ENCODE measurements at places on chromosomes 6 and 20.
A peak's percentile ranks its signal among the peaks of the same experiment; 100 is the strongest.

- DNase-seq: peak; percentile 66
- H3K36me3 ChIP-seq: no peaks in the 10 kb centered on the region
- no peak overlapping the region for H3K4me3 ChIP-seq
- H3K4me1 ChIP-seq: no peaks in the 10 kb centered on the region
These were observed 62.9 kb downstream of the QRSL1 start for GRCh38 chr6:106692112-106692818.

DNA sequence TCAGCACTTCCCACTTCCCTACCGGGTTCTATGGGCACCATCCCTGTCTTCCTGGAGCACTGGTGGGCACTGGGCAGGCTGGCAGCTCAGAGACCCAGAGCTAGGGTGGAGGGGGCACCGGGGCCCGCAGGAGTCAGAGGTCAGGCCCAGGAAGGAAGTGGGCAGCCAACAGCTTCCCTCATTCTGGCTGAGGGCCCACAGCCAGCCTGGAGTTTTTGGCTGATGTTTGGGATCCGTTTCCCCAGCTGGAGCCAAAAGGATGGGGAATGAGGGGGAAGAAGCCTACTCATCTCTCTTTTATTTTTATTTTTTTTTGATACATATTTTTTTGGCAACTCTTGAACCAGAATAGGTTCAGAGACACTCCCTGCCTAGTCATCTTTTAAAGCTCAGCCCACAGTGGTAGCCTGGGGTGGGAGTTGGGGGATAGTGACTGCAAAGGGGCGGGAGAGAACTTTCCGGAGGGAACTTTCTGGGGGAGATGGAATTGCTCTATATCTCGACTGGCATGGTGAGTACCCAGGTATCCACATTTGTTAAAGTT lies 54.2 kb upstream of the MLN start:
- H3K27ac ChIP-seq: no peak overlapping the region
- no peaks in the 10 kb centered on the region for H3K4me1 ChIP-seq
- no peak for DNase-seq
- H3K4me3 ChIP-seq: no peak overlapping the region

- H3K4me3 ChIP-seq: no peak overlapping the region
- H3K36me3 ChIP-seq: no peaks in the 10 kb centered on the region
- H3K4me1 ChIP-seq: no peaks in the 10 kb centered on the region
- no peak for DNase-seq
- H3K27ac ChIP-seq: no peak overlapping the region
- H3K27me3 ChIP-seq: no peaks in the 10 kb centered on the region
These were observed 483.8 kb upstream of the CDH4 start for GRCh38 chr20:60768216-60768615.

- no peak overlapping the region for H3K4me3 ChIP-seq
- no peak overlapping the region for H3K27ac ChIP-seq
- H3K27me3 ChIP-seq: no peaks in the 10 kb centered on the region
These were observed 13.8 kb upstream of the RNF8 start for GRCh38 chr6:37339741-37340638.

GRCh38 chr6:3361312-3362037 lies 95.4 kb downstream of the SLC22A23 start:
- H3K36me3 ChIP-seq: no peaks in the 10 kb centered on the region
- H3K4me3 ChIP-seq: no peak overlapping the region
- H3K4me1 ChIP-seq: peaks cover 1% of the 10 kb centered on the region
- H3K27ac ChIP-seq: no peak overlapping the region
- no peak for DNase-seq
- no peaks in the 10 kb centered on the region for H3K27me3 ChIP-seq

DNA sequence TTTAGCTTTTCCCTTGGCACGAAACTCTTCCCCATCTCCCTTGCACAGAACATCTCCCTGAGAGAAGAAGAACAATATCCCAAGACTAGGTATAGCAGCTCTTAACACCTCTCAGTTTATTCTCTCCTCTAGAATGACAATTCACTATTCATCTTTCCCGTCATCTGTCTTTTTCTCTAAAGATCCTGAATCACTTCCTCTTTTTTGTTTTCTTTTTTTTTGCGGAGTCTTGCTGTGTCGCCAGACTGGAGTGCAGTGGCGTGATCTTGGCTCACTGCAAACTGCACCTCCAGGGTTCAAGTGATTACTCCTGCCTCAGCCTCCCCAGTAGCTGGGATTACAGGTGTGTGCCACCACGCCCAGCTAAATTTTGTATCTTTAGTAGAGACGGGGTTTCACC lies 574.4 kb upstream of the MAP3K7 start:
- H3K27me3 ChIP-seq: peaks cover 1% of the 10 kb centered on the region
- no peak overlapping the region for H3K27ac ChIP-seq

DNA sequence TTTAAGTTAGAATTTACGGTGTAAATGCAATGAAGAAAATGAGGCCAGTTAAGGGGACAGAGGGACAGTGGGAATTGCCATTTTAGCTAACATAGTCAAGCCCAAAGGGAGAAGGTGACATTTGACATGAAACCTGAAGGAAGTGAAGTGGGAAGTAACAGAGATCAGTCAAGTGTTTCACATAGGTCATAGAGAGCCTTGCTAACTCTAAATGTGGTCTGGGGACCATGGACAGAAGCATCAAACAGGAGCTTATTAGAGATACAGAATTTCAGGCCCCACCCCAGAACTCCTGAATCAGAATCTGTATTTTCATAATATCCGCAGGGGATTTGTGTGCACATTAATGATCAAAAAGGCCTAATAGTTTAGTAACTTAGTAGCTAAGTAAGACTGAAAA lies 393.7 kb downstream of the FRK start:
- H3K4me3 ChIP-seq: no peak overlapping the region
- no peaks in the 10 kb centered on the region for H3K4me1 ChIP-seq
- no peak for DNase-seq
- H3K27ac ChIP-seq: no peak overlapping the region

GRCh38 chr6:42960243-42961019 lies at the start of gene GNMT:
Gene GNMT (plus strand): TSS chr6:42960754. CDS start chr6:42960768, 14 bp downstream.
- H3K27ac ChIP-seq: no peak within 1 kb of the TSS
- H3K36me3 ChIP-seq: peaks cover 5% of the 10 kb centered on the region
- DNase-seq: no peak
- no peaks in the 10 kb centered on the region for H3K4me1 ChIP-seq
- H3K27me3 ChIP-seq: no peaks in the 10 kb centered on the region

DNA sequence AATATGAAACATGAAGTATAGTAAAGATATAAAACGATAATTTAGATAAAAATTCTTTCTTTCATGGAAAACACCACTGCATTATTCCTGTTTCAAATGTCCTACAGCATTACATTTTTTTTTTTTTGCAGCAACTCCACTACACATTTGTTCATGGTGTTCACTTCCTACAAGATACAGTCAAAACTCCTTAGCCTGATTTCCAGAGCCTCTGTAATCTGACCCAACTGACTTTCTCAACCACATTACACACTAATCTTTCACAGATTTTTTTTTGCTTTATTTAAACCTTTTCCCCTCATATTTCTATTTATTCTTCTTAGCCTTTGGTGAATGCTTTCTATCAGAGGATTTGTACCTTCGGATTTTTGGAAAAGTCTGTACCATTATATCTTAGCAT lies 176.5 kb upstream of the PDE7B start:
- no peaks in the 10 kb centered on the region for H3K27me3 ChIP-seq
- H3K4me3 ChIP-seq: no peak overlapping the region
- DNase-seq: no peak
- no peaks in the 10 kb centered on the region for H3K36me3 ChIP-seq
- no peak overlapping the region for H3K27ac ChIP-seq

DNA sequence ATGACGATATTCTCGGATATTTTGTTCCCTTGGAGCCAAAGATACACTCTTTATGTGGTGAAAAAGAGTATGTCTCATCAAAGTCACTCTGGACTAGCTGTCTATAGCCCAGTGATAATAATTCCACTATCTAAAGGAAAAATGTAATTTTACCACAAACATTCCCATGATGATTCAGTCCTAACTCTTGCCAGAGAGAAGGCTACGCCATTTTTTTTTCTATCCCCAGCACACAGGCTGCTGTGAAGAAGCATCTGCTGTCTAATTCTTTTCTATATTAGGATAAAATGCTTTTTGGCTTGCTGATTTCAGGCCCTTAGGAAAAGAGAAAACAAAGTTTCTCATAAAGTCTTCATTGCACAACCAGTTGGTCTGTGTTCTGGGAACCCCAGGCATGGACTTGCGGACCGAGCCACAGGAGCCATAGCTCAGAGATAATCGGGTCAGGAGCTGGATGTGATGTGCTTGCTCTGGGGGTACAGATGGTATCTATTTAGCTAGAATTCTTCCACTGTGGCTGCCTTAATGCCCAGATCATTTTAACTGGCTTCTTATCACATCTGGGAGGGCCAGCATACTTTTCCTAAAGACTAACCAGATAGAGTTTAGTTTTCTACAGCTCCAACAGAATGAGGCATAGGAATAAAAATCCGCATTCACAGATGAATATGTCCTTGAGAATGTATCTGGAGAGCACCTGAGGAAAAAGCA lies 683.7 kb upstream of the ID4 start:
- H3K4me3 ChIP-seq: no peak overlapping the region
- DNase-seq: no peak
- H3K4me1 ChIP-seq: no peaks in the 10 kb centered on the region
- no peak overlapping the region for H3K27ac ChIP-seq
- no peaks in the 10 kb centered on the region for H3K36me3 ChIP-seq
